ENCODE measurements at places on chromosomes 6 and 20.

- no peak for DNase-seq
These were observed 679.5 kb downstream of the KHDRBS2 start for GRCh38 chr6:61606500-61606899.

- DNase-seq, result no peak
These were observed 1.6 kb downstream of the PRDM13 start for GRCh38 chr6:99608059-99608885.

DNA sequence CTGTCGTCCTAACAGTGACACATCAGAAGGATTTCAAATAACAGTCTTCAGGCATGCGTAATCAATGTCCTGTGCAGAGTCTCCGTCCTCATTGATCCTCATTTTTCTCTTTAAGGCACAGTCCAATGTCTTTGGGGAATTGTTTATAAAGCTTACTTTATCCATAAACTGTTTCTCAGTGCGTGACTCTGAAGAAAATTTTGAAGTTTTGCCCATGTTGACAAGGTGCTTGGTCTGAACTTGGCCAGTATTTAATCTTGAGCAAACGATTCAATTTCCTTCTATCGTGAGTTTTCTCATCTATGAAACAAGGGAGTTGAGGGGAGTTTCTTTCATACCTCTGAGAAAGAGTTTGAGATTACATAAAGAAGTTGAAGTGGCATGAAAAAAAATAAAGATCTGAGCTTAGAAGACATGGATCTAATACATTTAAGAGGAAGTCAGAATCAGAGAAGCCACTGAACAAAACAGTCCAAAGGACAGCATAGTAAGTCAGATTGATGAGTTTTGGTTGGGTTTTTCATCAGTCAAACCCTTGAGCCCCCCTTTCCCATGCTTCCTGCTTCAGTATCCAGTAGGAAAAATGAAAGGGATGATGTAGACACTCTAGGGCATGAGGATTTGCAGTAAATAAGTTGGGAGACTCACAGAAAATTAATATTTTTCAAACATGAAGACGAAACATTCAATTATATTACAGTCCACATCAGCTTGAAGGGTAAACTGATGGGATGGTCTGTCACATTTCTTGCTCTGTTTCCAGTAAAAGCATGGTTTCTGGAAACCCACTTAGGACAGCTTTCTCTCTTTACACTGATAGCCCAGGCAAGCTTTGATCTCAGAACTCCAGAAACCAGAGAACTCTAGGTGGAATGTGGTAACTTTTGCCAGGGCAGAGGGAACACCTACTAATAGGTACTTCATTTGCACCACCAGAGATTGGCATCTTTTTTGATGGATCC lies 8.1 kb downstream of the EDN1 start:
- DNase-seq, result no peak

- DNase-seq, result no peak
These were observed 74.3 kb upstream of the EMILIN3 start for GRCh38 chr20:41440882-41441281.

GRCh38 chr6:167094820-167095637 lies 27.9 kb upstream of the CCR6 start:
- no peak for DNase-seq

DNA sequence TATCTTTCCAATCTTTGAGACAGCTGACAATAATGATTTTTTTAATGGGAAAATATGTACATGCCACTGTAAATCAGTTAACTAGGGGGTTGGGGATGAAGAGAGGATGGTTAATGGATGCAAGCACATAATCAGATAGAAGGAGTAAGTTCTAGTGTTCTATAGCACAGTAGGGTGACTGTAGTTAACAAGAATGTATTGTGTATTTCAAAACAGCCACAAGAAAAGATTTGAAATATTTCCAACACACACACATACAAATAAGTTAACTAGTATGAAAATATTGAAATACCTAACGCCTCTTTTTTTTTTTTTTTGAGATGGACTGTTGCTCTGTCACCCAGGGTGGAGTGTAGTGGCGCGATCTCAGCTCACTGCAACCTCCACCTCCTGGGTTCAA lies 153.4 kb upstream of the SALL4 start:
- DNase-seq, result no peak

GRCh38 chr6:132814716-132815570 lies 574 bp downstream of the RPS12 start:
- DNase-seq, result no peak

- no peak for DNase-seq
These were observed 36.3 kb upstream of the SIRT5 start for GRCh38 chr6:13538084-13538483.

GRCh38 chr6:136720045-136720770 lies 72.1 kb downstream of the MAP3K5 start:
- DNase-seq, result no peak

- no peak for DNase-seq
These were observed 1.1 kb upstream of the BNIP5 start for GRCh38 chr6:36337814-36338213.

GRCh38 chr6:146484411-146484810 lies 59.2 kb upstream of the RAB32 start:
- DNase-seq, result no peak

- no peak for DNase-seq
These were observed 55.5 kb downstream of the FOXC1 start for GRCh38 chr6:1665214-1665613.

- DNase-seq, result no peak
These were observed 12.8 kb upstream of the SLC4A11 start for GRCh38 chr20:3251806-3252205.

DNA sequence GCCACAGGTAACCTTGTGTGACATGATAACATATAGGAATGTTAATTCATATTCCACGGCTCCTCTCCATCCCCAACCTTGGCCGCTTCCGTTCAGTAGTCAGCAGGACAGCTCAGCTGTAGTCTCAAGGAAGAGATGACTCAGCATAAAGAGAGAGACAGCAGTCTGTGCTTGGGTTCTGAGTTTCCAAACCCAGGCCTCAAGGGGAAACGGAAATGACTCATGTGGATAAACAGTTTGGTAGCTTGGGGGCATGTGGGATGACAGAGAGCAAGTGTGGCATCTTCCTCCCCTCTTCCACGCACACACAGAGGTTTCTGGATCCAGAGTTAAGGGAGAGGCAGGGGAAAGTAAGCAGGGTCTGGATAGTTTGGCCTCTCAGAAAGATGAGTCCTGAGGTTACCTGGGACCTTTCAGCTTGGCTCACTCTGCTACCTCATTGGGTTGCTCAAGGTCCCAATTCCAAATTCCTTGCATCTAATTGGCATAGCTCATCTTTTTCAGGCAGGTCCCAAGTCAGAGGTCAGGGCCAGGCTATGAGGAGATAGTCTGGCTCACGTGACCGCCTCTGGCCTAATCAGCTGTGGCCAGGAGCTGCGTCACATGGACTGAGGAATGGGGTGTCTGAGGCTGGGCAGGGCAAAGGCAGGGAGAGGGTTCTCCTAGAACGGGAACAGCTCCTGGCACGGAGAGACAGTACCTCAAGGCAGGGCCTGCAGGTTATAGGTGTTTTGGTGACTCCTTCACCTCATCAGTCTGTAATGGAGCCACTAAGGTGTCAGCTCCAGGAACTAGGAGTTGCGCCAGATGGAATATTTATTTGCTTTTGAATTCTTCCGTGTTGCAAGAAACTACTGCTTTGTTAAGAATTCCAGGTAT lies 36.5 kb upstream of the MLN start:
- no peak for DNase-seq

GRCh38 chr20:13251904-13252297 lies 30.8 kb downstream of the ISM1 start:
- DNase-seq, result no peak

- DNase-seq, result no peak
These were observed 25.8 kb upstream of the SLC16A10 start for GRCh38 chr6:111061508-111061907.

DNA sequence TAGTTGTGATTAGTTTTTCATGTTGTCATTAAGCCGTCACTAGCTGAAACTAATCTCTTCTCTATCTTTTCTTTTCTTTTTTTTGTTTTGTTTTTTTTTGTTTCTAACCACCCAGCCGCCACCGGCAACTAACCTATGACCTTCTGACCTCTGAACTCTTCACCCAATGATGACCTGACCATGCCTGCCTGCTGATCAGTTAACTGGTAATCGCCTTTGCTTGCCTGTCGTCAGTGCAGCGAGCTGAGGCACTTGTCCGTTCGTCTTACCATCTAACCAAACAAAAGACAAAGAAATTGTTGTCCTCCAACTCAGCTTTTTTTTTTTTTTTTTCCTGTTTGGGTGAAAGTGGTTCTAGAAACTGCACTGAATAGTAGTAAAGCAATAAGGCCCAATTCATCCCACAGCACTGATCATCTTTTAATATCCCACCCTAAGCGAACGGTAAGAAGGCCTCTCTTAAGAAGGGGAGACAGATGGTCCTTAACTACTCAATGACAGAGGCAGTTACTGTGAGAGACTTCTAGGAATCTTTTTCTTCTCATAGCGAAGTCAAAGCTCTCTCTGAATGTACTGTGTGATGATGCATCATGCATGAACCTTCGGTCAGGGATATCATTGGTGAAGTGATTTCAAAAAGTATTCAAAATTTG lies 156.2 kb downstream of the QKI start:
- no peak for DNase-seq

Data from NCI-H2081 treated with DMSO at 0.1 percent for 48 hours (cell line).